ENCODE measurements at places on chromosomes 2 and 18. TPM values are rescaled to one million over a fixed set of nuclear protein-coding genes. Genes with fewer than 3 reads are reported as not detected.

Gene SP3
- total RNA-seq = 41.0 TPM

Gene TTC21B
- 27.4 TPM for total RNA-seq

Gene PLEKHH2
- total RNA-seq = 10.4 TPM

DNA sequence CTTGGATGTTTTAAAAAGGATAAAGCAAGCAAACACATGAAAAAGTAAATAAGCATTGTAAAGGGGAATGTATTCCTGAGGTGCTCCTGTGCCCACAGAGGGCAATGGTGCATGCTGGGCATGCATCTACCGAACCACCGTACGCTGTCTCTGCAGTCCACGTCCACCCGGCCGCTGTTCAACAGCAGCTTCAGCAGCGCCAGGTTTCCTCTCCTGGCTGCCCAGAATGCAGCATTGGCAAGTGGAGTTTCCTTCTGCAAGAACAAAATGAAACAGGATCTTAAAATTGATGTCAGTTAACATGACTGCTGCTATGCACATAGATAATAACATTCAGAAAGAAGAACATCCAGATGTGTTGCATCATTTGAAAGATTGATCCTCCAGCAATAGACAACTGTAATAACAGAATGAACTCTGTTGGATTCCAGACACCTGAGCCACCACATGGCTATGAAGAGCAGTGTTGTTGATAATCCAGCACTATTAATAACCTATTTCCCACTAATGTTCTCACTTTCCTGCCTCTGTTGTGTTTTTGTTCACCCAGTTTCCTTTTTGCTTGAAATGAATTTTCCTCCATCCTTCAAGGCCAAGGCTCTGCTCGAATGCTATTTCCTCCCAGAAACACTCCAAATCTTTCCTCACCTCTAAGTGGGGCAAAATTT is 13.6 kb downstream of the ANKRD29 start:
- H3K4me1 ChIP-seq = peaks cover 6% of the 10 kb centered on the region
- DNase-seq = no peak
- no peak overlapping the region for H3K27ac ChIP-seq
- no peak overlapping the region for H3K4me3 ChIP-seq
- H3K27me3 ChIP-seq = no peaks in the 10 kb centered on the region

DNA sequence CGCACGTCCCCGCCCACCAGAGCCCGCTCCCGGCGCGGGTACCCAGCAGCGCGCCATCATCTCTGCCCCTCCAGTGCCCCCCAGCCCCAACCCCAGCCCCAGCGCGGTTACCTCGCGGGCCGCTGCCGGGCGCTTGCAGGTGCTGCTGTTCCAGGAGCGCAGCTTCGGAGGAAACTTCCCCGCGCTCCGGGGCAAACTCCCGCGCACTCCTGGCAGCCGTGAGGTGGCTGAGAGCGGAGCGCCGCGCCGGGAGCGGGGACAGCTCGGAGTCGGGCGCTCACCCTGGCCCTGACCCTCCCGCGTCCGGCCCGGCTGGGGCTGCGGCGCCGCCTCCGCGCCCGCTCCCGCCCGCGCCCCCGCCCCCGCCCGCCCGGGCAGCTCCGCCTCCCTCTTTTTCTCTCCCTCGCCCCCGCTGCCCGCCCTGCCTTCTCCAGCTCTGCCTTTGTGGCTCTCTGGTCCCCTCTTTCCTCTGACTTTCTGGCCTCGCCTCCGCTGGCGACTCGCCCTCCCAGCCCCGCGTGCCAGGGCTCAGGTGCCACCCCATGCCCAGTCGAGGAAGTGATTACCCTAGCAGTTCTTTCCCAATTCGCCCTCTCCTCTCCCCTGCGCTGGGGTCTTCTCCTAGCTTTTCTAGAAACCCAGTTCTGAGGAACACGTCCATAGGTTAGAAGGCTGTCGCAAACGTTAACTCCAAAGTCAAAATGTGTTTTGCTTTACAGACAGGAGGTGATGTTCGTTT is at the start of gene CHST9:
CHST9 (minus strand) TSS at position 284 of the 739 bp plus-strand sequence. CDS start 42,499 bp downstream, outside the sequence.
- H3K4me3 ChIP-seq = peak within 1 kb of the TSS; percentile 41
- peak; percentile 56 for DNase-seq
- H3K36me3 ChIP-seq = no peaks in the 10 kb centered on the region
- H3K4me1 ChIP-seq = peaks cover 22% of the 10 kb centered on the region
- peak within 1 kb of the TSS; percentile 67 for H3K27ac ChIP-seq
- no peaks in the 10 kb centered on the region for H3K27me3 ChIP-seq

- H3K27ac ChIP-seq = no peak overlapping the region
- no peaks in the 10 kb centered on the region for H3K27me3 ChIP-seq
- no peaks in the 10 kb centered on the region for H3K36me3 ChIP-seq
Measured at GRCh38 chr2:88545118-88545517, 82.1 kb downstream of the EIF2AK3 start.

DNA sequence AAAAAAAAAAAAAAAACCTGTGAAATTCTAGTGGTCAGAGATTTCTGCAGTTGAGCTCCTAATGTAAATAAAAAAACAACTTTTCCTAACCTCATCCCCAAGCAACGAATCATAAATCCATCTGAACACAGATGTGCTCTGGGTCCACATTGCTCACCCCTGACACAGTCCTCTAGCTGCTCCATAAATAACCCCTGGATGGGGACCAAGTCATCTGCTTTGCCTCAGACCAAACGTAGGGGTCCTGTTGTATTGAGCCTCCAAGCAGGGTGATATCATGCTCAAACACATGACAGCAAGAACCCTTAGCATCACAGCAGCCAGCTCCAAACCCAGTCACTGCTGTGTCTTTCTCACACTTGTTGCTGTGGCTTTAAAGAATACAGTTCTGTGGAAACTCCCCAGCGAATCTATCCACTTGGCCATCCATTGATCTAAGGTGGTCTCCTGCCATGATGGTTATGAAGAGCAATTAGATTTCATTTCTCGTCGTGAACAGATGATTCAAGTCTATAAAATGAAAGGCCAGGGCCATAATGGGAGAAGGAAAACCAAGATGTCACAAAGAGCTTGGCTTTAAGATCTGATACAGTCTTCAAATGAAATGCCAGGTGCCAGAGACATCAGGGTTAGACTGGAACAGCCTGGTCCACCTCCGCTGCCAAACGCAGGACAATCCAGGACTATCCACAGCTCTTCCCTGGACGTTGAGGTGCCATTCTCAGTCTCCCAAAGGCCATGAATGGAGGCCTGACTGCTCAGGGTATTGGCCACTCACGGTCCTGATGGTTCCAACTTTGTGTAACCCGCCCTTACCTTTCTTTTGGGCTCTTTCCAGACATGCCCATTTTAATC is 39.0 kb downstream of the TBC1D8 start:
- H3K27me3 ChIP-seq = no peaks in the 10 kb centered on the region
- no peak for DNase-seq
- H3K36me3 ChIP-seq = no peaks in the 10 kb centered on the region
- H3K4me3 ChIP-seq = no peak overlapping the region
- H3K4me1 ChIP-seq = peaks cover 97% of the 10 kb centered on the region
- H3K27ac ChIP-seq = peak overlapping the region; percentile 85

DNA sequence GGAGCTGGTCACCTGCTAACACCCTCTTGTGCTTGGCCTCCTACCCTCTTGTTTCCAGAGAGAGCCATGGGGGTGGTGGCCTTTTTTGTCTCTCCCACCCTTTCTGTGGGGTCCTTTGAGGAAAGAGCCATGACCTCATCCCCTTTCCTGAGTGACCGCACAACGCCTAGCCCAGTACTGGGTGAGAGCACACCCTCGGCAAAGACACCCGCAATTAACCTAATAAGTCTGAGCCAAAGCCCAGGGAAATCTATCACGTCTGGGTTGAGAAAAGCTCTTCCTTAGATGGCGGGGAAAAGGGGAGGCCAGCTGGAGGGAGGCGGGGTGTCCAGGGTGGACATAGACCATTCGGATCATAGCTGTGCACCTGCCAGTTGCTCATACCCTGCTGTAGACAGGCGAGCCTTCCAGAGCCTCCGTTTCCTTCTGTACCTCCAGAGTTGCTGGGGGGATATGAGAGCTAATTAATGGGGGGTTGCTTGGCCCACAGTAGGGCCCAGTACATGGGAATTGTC is 93.7 kb upstream of the MCFD2 start:
- H3K27me3 ChIP-seq = no peaks in the 10 kb centered on the region
- peaks cover 11% of the 10 kb centered on the region for H3K4me1 ChIP-seq
- no peak overlapping the region for H3K27ac ChIP-seq
- no peak for DNase-seq

DNA sequence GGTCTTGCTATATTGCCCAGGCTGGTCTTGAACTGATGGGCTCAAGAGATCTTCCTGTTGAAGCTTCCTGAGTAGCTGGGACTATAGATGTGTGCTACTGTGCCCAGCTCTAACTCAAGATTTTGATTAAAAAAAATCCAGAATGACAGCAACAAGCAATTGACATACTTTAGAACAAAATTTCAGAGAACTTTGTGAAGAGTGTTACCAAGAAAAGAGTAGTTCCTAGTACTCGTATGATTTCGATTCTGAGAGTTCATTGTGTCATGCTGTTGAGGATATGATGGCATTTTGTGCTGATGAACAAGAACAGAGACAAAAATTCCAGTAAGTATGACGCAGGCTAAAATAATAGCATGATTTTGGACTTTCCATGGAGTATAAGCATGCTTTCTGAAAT is 90.2 kb upstream of the TWSG1 start:
- no peaks in the 10 kb centered on the region for H3K27me3 ChIP-seq
- no peaks in the 10 kb centered on the region for H3K36me3 ChIP-seq
- no peak for DNase-seq
- no peaks in the 10 kb centered on the region for H3K4me1 ChIP-seq

GRCh38 chr2:53452957-53453748 is 314.5 kb upstream of the CHAC2 start:
- no peak overlapping the region for H3K4me3 ChIP-seq
- H3K27me3 ChIP-seq = no peaks in the 10 kb centered on the region
- no peaks in the 10 kb centered on the region for H3K36me3 ChIP-seq
- H3K27ac ChIP-seq = no peak overlapping the region
- H3K4me1 ChIP-seq = peaks cover 13% of the 10 kb centered on the region

DNA sequence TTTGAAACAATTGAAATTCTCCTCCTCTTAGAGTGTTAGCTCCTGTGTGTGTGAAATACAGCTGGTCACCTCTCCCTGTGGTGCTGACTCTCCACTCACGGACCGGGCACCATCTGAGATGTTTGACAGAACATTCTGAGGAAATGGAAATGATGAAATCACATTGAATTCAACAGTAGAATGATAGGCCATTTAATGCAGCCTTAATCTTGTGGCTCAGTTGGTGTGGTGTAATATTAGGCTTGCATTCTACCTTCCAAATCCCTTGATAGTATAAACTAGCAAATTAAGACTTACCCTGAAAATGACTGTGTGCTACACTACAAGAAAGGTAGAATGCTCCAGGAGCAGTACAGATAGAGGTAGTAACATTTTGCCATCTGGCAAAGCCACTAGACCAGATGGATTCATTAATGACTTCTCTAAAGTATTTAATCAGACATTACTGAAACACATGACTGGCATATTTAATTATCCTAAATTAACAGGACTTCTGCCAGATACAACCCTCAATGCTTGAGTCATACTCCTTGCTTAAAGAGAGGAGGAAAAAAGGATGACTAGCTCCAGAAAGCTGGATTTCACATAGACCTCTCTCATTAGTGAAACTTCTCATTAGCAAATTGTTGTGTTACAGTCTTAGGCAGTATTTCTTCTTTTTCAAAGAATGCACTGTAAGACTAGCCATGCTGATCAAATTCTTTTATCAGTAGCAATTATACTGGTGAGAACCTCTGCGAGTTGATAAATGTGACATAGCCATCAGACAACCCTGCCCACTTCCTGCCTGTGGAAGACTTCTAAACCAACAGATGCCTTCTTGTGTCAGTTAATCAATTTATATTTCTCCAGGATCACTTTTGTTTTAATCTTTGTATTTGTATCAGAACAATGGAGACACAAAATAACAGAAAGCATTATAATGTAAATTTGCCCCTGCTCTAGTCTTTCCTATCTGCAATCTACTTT is 80.6 kb downstream of the EML6 start:
- DNase-seq = no peak
- H3K36me3 ChIP-seq = no peaks in the 10 kb centered on the region
- H3K4me3 ChIP-seq = no peak overlapping the region
- no peaks in the 10 kb centered on the region for H3K27me3 ChIP-seq
- no peaks in the 10 kb centered on the region for H3K4me1 ChIP-seq

- no peaks in the 10 kb centered on the region for H3K27me3 ChIP-seq
- H3K4me3 ChIP-seq = no peak overlapping the region
- H3K4me1 ChIP-seq = peaks cover 43% of the 10 kb centered on the region
- peak overlapping the region; percentile 41 for H3K27ac ChIP-seq
- no peak for DNase-seq
Measured at GRCh38 chr18:54777118-54777791, 51.0 kb upstream of the RAB27B start.

DNA sequence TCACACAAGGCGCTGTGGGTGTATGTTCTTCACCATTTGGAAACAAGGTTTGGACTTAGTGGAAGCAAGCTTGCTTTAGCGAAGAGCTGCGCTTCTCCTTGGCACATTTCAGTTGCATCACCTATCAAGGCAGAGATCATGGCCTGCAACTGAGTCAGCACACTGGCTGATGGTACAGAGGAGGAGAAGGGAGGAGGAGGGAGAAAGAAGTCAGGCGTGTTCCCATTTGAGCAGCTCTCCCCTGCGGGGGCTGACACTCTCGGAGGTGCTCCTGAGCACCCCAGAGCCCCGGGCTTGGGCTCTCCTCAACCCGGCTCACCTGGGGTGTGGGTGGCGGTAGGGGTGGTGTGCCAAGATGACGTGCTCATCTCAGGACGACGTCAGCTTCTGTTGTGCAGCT is 6.0 kb upstream of the SERPINB5 start:
- H3K27me3 ChIP-seq = no peaks in the 10 kb centered on the region
- no peak for DNase-seq
- H3K27ac ChIP-seq = no peak overlapping the region
- no peaks in the 10 kb centered on the region for H3K4me1 ChIP-seq
- H3K36me3 ChIP-seq = no peaks in the 10 kb centered on the region

DNA sequence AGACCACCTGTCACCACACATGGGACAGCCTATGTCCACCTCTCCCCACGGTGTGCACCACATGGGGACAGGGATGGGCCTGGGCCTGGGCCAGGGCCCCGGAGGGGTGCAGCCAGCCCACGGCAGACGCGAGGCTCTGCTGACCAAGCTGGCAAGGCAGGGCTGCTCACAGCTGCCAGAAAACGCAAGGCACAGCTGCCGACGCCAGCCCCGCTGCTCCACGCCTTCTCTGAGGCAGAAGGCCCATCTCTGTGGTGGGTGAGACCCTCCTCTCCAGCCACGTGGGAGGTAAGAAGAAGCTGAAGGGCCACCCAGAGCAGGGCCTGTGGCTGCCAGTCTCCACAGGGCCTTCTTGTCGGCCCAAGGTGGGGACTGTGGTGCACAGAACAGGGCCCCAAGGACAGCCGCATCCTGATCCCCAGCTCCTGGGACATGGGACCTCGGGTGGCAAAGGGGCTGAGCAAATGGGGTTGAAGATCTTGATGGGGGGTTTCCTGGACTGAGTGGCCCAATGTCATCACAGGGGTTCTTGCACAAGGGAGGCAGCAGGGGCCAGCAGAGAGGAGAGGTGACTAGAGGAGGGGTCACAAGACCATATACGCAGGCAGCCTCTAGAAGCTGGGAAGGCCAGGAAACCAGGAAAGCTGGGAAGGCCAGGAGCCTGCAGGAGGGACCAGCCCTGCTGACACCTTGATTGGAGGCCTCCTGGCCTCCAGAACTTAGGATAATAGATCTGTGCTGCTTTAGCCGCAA is 72.3 kb downstream of the NDUFA10 start:
- H3K27me3 ChIP-seq = no peaks in the 10 kb centered on the region
- H3K36me3 ChIP-seq = no peaks in the 10 kb centered on the region
- H3K4me3 ChIP-seq = no peak overlapping the region
- H3K4me1 ChIP-seq = no peaks in the 10 kb centered on the region
- no peak overlapping the region for H3K27ac ChIP-seq

GRCh38 chr2:42168459-42169099 is 574 bp upstream of the EML4 start:
- peak overlapping the region; percentile 43 for H3K27ac ChIP-seq
- H3K27me3 ChIP-seq = no peaks in the 10 kb centered on the region
- H3K36me3 ChIP-seq = no peaks in the 10 kb centered on the region
- no peak for DNase-seq
- peaks cover 34% of the 10 kb centered on the region for H3K4me1 ChIP-seq

- no peak overlapping the region for H3K4me3 ChIP-seq
- DNase-seq = no peak
Measured at GRCh38 chr18:34604591-34604990, 105.5 kb upstream of the DTNA start.

All from body of pancreas (tissue), 4 donors.